ENCODE measurements at places on chromosomes 7 and 10.

DNA sequence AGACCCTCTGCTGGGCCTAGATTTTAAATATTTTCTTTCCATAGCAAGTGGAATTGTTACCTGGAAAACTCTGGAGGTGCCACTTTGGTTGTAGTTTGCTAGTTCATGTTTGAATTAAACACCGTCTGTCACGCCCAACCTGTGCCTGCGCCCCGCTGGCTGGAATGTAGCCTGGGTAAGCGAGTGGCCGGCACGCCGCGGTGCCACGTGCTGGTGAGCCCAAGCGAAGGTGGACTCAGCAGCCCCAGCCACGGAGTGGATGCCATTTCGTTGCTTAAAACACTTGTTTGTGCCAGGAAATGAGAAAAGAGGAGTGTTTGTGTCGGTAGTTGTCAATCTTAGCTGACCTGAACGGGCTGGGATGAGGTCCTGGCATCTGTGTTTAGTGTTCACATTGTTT is 2.7 kb downstream of the GET4 start:
- no peak for DNase-seq

DNA sequence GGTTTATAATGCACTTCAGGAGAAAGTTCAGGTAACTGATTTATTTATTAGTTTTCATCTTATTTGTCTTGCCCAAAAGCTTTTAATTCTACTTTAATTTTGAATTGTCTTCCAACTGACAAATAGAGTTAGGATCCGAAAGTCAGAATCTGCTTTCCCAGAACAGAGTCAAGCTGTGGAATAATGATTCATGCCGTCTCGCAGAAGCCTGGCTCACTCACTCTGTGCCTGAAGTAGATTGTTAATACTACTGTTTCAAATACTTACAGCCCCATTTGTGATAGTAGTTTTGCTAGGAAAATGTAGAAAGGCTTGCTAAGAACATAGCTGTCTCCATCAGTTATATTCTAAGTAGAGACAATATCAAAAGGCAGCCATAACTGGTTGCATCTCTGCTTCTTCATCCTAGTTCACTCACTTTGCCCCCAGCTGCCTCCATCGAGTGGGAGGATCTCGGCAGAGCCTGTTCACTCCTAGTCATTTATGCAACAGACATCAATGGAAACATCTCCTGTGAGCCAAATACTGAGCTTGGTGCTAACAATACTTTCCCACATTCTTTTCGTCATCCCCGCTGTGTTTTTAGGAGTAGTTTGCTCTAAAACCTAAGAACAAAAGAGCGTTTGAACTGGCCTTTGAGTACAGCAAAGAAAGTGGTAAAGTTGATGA is 28.0 kb downstream of the ABRAXAS2 start:
- DNase-seq = no peak

DNA sequence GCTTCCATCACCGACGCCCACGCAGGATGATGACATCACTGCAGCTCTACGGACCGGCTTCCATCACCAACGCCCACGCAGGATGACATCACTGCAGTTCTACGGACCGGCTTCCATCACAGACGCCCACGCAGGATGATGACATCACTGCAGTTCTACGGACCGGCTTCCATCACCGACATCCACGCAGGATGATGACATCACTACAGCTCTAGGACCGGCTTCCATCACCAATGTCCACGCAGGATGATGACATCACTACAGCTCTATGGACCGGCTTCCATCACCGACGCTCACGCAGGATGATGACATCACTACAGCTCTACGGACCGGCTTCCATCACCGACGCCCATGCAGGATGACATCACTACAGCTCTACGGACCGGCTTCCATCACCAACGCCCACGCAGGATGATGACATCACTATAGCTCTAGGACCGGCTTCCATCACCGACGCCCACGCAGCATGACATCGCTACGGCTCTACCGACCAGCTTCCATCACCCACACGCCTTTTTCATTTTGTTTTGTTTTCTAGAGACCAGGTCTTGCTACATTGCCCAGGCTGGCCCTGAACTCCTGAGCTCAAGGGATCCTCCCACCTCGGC is 29.5 kb downstream of the GPER1 start:
- no peak for DNase-seq

- DNase-seq = no peak
Measured at GRCh38 chr7:132158841-132159240, 417.4 kb downstream of the PLXNA4 start.

DNA sequence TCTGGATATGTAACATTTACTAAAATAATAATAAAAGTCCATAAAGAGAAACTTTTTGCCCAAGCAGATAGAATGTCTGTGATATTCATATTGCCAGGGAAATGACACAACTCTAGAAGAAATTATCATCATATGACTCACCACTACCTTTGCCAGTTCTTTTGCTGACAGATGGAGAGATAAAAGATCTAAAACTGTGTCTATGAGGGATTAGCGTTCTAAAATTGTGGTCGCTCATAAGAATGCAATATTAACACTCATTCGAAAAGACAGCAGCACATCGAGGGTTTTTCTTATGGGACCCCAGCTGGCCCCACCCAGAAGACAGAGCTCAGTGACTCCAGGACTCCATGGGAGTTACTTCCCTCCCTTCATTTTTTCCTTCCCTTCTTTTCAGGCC is 16.6 kb upstream of the LANCL2 start:
- peak; percentile 28 for DNase-seq

GRCh38 chr7:147363101-147363500 is 1227.5 kb upstream of the C7orf33 start:
- no peak for DNase-seq

DNA sequence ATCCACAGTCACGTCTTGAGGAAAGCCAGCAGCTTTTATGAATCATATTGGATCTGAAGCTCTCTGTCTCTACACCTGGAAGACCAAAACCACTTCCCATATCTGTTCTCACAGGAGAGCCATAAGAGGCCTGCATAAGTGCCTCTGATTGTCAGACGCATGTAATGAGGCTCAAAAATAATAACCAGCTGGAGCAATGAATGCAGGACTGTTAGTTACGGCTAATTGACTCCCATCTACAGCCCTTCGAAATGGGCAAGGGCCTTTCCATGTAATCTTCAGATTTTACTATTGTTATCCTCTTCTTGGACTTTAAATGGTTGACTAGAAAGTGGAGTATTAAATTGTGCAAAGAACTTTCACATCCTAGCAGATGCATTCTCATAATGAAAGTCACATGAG is 4.4 kb upstream of the SEMA3C start:
- no peak for DNase-seq

- no peak for DNase-seq
Measured at GRCh38 chr7:35734001-35734483, 39.1 kb upstream of the HERPUD2 start.

GRCh38 chr7:133957845-133958244 is 169.3 kb upstream of the LRGUK start:
- DNase-seq = no peak

- no peak for DNase-seq
Measured at GRCh38 chr7:66713687-66714086, 26.8 kb upstream of the RABGEF1 start.

GRCh38 chr7:22882106-22882505 is 59.5 kb upstream of the TOMM7 start:
- DNase-seq = no peak

DNA sequence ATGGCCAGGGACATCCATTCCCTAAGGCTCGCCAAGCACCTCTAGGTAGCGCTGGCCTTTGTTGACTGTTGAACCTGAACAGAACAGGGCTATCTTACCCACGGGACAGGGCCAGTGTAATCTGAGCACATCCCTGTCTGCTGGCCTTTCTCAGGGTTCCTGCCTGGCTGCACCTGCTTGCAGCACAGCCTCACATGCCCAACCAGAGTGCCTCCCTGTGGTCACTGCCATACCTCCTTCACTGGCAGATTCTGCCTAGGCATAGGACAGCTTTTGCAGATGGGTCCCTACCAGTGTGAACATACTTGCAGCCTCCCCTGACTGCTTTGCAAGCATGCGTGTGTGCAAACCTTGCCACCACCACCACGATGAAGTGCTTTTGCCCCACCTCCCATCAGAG is 15.8 kb upstream of the LIPN start:
- DNase-seq = no peak

GRCh38 chr10:46028584-46029460 is 1.6 kb downstream of the NCOA4 start:
- DNase-seq = no peak

GRCh38 chr10:92799568-92799967 is 48.8 kb upstream of the EXOC6 start:
- no peak for DNase-seq

DNA sequence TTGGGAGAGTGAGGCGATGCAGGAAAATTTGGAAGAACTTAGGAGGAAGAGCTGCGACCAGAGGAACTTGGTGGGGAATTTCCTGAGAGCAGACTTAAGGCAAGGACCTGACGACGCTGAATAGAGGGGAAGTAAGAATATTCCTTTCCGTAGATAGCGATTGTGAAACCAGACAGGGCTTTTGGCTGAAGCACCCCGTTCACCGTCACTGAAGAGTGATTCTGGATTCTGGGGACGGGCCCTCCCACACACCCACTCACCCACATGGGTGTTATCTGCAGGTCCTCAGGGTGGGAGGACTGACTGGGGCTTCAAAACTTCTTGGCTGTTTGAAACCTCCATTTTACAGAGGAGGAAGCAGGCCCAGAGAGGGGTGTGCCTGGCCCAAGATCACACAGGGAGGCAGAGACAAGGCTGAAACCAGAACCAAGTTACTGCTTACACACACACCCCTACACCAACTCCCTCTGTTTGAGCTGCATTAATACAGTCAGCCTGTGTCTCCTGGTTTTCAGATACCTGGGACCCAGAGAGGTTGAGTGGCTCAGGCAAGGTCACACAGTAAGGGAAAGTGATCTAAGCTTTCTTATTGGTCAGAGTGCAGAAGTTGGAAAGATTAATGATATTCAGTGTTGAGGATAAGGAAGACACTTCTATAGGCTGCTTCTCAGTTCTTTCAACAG is 37.2 kb upstream of the CDH23 start:
- no peak for DNase-seq

DNA sequence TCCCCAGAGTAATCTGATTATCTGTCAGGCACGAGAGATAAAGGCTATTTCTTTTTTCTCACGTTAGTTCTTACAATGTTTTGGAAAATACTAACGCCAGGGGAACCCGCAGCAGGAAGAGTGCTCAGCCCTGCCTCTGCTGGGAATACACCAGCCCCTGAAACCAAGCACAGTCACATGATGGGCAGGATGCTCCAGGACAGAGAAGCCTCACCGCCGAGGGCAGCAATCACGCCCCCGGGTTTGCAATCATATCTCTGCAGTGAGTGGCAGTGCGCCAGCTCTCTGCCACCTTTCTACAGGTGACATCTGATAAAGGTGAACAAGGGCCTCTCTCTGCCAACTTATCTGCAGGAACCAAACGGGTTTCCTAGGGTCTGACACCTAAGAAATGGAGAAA is 39.8 kb downstream of the BRI3 start:
- DNase-seq = no peak

DNA sequence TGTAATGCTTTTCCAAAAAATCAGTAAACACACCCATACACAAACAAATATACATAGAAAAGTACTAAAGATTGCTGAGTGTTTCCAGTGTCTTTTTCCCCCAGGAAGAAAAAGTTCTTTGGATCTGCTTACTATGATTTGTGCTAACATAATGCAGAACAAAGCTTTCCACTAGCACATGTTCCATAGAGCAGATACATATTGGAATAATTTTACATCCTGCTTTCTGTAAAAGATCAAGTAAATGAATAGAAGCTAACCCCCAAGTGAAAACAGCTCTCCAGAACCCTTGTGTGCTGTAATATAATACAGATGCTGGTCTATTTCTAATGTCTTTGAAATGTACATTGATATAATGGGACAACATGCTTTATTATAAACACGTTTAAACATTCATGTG is 125.5 kb downstream of the PON1 start:
- no peak for DNase-seq

DNA sequence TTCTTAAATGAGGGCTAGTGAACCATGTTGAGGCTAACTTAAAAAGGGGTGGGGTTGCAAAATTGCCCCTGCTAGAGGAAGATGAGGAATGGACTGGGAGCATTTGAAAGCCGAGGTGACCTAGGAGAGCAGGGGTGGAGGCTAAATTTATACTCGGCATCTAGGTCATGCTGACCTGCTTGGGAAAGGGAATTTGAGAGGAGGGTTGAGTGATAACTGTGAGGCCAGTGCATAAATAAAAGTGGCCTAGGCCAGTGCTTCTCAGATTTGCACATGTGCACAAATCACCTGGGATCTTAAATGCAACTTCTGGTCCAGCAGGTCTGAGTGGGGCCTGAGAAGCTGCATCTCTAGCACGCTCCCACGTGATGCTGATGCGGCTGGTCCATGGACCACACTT is 70.4 kb downstream of the CDK1 start:
- DNase-seq = no peak

GRCh38 chr10:17144757-17145156 is 15.1 kb upstream of the CUBN start:
- no peak for DNase-seq

DNA sequence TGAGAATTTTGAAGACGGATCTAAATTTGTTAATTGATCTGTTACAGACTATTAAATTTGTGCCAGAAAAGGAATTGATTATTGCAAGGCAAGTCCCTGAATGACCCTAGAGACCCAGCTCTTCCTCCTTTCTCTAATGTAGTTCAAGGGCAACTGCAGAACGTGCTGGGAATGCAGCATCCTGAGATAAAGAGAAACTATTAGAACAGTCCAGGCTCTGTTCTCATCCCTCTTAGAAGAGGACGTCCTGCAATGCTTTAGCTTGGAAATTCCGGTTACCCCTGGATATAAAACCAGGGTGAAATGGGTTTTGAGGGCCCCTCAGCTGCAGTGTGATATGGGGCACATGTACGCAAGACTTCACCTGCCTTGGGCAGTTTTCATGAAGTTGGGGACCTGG is 67.3 kb downstream of the PTN start:
- no peak for DNase-seq
